ENCODE measurements at places on chromosomes 16 and 17.

GRCh38 chr16:56651586-56651985 is at the start of gene MT1B:
MT1B (plus strand) TSS chr16:56651886; CDS start chr16:56651954, 68 bp downstream.
- DNase-seq = no peak

DNA sequence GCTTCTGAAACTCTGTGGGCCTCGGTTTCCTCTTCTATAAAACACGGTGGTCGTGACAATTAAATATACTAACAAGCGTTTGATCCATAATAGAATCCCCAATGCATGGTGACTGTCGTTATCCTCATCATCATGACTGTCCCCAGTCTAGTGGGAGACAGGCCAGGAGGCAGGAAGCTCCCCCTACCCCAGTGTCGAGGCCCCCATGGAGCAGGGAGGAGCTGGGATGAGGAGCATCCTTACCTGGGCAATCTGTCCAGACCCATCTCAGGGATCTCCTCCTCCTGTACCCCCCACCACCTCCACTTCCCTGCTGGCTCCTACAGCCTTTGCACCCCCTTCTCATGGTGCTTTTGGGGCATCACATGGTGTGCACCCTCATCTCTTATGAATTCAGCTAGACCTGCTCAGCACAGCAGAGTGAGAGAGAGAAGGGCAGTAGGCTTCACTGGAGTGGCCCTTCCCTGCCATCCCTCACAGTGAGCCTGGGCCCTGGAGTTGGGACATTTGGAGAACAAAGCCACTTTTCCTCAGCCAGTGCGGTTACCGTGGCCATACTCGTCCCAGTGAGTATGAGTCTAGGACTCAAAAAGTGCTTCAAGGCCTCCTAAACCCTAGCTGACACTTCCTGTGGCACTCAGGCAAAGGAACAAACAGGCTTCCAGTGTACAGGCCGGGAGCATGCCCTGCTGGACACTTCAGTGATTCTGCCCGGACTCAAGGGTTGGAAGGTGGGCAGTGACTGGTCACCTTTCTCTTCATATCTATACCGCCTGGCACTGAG is 148.6 kb downstream of the CLEC16A start:
- no peak for DNase-seq

DNA sequence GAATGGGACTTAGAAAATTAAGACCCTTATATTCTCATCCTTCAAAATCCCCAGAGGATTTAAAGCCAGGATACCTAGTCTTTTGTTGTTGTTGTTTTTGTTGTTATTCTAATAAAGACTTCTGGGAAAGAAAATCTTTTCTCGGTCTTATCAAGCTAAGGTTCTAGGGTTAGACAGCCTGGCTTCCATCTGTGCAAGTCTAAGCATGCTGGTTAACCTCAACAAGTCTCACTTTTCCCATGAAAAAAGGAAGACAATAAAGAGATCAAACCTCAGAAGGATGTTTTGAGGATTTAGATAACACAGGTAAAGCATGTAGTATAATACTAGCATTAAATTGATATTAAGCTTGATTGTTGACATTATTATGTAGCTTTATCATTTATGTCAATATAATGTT is 486.4 kb upstream of the SOX9 start:
- DNase-seq = no peak

DNA sequence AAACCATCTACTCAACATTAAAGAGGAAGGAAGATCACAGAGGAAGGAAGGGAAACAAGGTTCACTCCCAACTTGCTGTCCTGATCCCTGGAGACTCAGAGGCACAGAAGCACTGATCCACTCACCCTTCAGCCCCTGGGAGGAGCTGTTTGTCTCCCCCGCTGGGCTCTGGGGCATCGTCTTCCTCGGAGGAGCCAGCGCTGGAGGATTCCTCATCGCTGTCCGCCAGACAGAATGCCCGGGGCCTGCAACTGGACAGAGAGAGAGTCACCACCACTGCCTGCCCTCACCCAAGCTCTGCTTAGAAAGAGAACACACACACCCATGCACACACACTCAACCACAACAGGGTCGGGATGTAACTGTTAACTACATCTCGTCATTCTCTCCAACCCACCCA is 24.8 kb upstream of the ERN1 start:
- no peak for DNase-seq

GRCh38 chr16:22710326-22710725 is 103.6 kb upstream of the HS3ST2 start:
- no peak for DNase-seq

All from inflammatory macrophage treated with lipopolysaccharide for 1 hour (primary cell).